ENCODE measurements at places on chromosomes 2 and 18. TPM values are rescaled to one million over a fixed set of nuclear protein-coding genes. Genes with fewer than 3 reads are reported as not detected.

DNA sequence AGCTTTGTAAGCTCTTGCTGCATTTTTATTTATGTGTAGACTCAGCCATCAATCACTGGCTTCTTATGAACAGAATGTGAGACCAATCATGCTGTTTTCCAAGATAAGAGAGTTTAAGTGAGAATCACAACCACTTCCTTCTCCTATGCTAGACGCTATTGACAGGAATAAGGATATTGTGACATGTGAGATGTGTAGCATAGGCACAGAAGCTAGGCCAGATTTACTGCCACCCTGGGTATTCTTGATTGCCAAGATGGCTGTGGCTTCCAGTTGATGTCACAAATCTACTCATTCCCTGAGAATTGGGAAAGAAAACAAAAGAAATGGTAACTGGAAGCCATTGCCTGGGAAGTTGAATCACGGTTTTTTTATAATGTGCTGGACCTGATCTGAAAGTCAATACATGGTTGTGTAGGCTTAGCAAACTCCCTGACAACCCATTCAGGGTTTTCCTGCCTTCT is 49.9 kb downstream of the RAB27B start:
- DNase-seq: no peak

GRCh38 chr2:3571284-3571683 is 3.8 kb upstream of the RPS7 start:
- DNase-seq: no peak

DNA sequence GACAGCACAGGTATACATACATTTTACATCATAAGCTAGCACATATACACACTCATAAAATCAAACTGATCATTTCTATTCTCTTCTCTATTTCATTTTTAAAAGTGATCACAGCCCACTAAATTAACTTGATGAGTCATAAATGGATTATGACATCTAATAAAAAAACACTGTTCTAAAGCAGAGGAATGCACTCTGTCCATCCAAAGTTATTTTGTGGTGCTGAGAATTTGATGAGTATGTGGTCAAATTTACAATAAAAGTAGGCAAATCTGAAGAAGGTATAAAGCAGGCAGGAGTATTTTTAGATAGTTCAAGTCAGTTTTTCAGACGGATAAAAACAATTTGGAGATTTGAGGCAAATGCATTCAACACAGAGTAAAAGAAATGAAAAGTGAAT is 104.4 kb downstream of the NOL4 start:
- no peak for DNase-seq

DNA sequence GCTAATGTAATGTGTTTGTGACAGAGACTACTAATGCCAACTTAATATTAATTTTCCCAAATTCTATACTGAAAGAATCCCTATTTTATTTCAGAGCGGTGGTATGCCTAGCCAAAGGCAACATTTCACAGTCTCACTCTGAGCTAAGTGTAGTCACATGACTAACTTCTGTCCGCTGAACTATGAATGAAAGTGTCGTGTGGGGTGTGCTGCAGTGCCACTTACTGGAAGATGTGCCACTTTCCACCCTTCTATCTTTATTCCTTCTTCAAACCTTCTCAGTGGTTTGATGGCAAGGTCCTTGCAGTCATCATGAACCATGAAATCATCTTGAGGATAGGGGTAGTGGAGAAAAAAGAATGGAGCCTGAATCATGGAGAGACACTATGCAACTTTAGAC is 47.3 kb upstream of the C1D start:
- no peak for DNase-seq

DNA sequence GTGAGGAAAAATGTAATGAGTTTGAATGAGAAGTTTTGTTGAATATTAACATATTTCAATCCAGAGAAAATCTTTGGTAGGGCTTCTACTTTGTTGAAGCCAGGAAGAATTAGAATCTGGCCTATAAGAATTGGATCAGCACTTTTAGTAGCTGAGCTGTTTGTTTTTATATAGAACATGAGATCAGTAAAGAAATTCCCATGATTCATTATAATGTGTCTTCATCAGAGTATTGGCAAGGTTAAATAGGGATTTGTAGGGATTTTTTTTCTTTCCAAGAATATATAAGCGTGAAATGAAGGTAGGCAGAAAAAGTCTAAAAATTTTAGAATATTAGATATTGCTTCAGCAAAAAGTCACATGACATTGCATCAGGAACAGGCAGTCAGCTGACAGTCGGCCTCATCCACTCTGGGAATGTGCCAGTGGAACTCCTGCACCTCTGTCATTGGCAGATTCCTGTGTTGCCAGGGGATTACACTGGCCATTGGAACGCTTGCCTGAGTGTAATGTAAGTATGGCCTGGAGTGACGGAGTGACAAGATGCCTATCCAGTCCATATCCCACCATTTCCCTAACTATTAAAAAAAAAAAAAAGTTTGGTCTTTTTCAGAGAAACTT is 60.6 kb downstream of the SERTAD2 start:
- DNase-seq: no peak

The ZFP36L2 gene
- 55.1 TPM for polyA plus RNA-seq

Measured in forelimb muscle (tissue), 1 donor.